ENCODE measurements at places on chromosomes 3 and 15.

GRCh38 chr15:49813625-49814024, 192.8 kb downstream of the DTWD1 start:
- DNase-seq: no peak

DNA sequence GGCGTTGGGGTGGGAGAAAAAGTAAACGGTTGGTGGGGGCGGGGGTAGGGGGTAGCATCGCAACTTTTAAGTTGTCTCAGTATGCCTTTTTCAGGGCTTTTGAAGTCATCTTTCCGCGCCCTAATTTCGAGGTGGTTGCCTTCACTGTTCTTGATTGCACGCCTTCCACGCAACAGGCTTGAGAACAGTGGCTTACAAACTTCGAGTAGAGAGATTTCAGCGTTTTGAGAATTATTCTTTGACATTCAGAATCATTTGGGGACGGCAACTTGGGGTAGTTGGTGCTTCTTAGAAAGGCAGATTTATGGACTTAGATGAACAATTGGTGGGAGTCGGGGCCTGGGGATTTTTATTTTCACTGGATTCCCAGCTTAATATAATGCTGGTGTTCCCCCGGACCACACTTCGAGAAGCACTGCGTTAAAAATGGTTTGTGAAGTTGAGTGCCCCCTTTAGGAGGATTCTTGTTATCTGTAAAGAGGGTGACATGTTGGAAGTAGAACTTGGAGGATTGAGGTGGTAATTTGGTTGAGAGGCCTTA, 880 bp downstream of the PPP4R2 start:
- peak; percentile 21 for DNase-seq

- no peak for DNase-seq
These were observed 30.8 kb downstream of the ARHGEF26 start for GRCh38 chr3:154151969-154152368.

DNA sequence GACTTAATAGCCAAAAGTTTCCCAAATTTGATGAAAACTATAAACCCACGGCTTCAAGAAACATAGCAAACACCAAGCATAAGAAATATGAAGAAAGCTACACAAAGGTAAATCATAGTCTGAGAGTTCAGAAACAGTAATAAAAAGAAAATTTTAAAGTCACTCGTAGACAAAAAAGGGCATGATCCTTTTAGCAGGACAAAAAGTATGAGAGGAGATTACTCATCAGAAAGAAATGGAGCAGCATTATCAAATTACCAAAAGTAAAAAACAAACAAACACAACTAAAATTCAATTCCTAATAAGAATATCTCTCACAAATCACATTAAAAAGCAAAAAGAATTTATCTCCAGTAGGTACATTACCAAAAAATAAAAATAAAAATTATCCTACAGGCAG, 279.4 kb upstream of the UBE2E2 start:
- no peak for DNase-seq

DNA sequence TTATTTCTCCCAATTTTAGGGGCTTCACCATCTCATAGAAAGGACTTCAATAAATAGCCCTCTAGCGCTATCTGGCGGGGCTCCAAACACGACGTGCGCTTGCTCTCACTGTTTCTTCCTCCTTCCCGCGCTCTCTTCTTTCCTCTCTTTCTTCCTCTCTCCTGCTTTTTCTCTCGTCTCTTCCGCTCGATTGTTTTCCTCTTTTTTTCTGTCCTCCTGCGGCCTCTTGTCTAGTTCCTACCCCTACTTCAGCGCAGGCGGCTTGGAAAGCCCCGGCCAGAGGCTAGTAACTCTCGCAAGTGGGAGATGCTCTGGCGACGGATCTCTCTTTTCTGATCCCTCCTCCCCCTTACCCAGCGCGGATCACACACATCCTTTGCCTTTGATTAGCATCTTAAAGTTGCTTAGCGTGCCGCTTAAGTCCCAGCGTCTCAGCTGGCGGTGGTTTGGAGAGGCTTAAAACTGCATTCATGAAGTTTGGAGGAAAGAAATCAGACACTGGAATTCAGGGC, 6.2 kb upstream of the MEIS2 start:
- DNase-seq: no peak

- no peak for DNase-seq
These were observed 190.9 kb downstream of the NR2F2 start for GRCh38 chr15:96521386-96521785.

Measured in activated CD4-positive, alpha-beta T cell treated with anti-CD3 and anti-CD28 coated beads, Interleukin-2, amount 50 U/mL, for 4 hours (primary cell).